ENCODE measurements at places on chromosomes 1 and 21.
A peak's percentile ranks its signal among the peaks of the same experiment; 100 is the strongest.

- DNase-seq: no peak
These were observed 12.9 kb upstream of the FTCD start for GRCh38 chr21:46168238-46168637.

- DNase-seq: no peak
These were observed 27.3 kb downstream of the CCN1 start for GRCh38 chr1:85607921-85608265.

DNA sequence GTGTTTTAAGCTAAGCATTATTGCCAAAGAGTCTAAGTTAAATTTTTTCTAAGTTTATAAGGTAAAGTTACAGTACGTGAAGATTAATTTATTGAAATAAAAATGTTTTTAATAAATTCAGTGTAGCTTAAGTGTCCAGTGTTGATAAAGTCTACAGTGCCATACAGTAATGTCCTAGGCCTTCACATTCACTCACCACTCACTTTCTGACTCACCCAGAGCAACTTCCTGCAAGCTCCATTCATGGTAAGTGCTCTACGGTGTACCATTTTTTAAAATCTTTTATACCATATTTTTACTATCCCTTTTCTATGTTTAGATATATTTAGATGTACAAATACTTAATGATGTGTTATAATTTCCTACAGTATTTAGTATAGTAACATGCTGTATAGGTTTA is 173.2 kb downstream of the CACNA1E start:
- DNase-seq: no peak

GRCh38 chr1:150906329-150906728 is 19.4 kb downstream of the CTXND2 start:
- DNase-seq: no peak

- no peak for DNase-seq
These were observed 27.7 kb downstream of the DSTYK start for GRCh38 chr1:205183676-205184335.

- no peak for DNase-seq
These were observed 245.6 kb downstream of the SIPA1L2 start for GRCh38 chr1:232384171-232384883.

- no peak for DNase-seq
These were observed 3.0 kb downstream of the PDXK start for GRCh38 chr21:43721939-43722338.

DNA sequence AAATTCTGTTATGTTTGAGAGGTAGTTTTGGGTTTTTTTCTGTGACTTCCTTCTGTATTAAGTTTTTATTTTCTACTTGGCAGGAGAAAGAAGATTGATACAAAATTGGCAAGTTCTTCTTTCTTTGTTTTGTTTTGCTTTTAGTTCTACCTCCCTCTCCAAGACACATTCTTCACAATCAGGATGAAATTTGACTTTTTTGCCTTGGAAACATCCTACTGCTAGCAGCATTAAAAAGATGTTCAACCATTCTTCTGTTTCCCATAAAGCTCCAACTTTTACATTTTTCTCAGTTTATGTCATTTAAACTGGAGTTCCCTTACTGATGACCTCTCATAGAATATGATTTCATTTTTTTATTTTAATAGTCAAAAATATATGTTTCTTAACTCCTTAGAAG is 234.8 kb downstream of the NCAM2 start:
- no peak for DNase-seq

DNA sequence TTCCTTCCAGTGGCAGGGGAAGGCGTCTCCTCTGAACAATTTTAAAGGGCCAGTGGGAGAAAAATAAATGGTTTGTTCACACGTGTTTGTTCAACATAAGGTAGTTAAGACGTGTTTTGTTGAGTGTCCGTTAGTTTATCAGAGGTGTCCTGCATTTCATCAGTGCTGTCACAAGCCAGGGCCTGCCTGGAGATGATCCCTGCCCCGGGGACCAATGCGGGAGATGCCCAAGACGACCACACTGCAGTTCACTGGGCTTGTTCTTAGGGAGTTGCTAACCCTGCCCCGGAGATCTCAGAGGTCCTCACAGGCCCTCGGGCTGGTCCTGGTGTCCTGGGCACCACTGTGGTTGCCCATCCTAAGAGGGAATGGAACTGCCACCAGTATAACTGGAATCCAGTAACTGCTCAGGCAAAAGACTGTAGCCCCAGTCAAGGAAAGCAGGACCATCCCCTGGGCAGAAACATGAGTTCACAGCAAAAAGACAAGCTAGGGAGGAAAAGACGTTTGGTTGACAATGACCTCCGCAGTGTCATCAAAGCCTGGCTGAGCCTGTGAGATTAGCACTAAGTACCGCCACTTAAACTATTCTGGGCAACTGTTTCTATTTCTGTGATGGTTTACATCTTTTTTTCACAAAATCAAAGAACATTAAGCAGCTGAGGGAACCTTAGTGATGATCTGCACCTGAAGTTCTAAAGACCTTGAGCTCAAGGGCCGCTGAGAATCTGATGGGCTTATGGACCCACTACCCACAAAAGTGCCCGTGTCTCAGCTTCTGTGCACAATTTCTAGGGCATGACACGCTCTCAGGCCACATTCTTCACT is 44.9 kb upstream of the LIN9 start:
- DNase-seq: no peak

- peak; percentile 89 for DNase-seq
These were observed 18.8 kb downstream of the PTPRC start for GRCh38 chr1:198657550-198658064.

GRCh38 chr1:87305151-87305550 is 23.5 kb upstream of the LMO4 start:
- DNase-seq: no peak

DNA sequence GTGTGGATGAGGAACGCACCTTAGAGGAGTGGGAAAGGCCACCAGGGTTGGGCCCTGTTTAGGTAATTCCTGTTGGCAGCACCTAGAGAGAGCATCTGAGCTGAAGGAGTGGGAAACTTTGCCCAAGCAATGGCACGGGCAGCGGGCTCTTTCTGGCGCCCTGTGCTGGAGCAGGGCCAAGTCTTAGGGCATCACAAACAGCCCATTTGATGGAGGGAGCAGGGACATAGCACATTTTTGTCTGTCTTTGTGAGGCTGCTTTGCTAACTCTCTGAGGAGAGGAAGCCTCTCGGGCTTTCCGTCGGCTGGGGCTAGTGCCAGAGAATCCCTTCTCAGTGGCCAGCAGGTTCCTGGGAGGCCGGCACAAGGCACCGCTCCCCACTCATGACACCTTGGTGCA is 22.5 kb upstream of the CNTN2 start:
- DNase-seq: no peak

- no peak for DNase-seq
These were observed 1.5 kb upstream of the ST6GALNAC5 start for GRCh38 chr1:76865696-76866286.

- DNase-seq: no peak
These were observed 97.4 kb downstream of the MIS18A start for GRCh38 chr21:32181457-32181856.

GRCh38 chr1:165823552-165824268 is 3.7 kb upstream of the UCK2 start:
- no peak for DNase-seq

- DNase-seq: no peak
These were observed 39.1 kb downstream of the NID1 start for GRCh38 chr1:236025836-236026235.

DNA sequence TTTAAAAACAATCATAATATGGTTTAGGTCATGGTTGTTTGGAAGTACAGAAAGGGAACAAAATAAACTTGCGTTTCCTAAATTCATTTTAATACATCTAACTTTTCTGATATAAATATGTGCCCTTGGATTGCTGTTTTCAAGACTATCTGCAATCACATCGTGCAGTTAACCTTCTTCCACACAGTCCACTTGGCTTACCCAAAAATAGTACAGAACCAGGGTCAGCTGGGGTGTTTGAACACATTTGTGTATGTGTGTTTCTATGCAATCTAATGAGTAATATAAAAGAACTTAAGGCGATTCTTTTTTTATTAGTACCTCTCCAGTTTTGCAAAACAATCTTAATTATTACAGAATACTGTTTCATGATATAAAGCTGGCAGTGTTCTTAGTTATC is 19.9 kb downstream of the SAMSN1 start:
- no peak for DNase-seq

GRCh38 chr1:119083980-119084379 is 56.5 kb downstream of the WARS2 start:
- DNase-seq: no peak

GRCh38 chr1:101408212-101409042 is 171.6 kb downstream of the S1PR1 start:
- no peak for DNase-seq

GRCh38 chr1:44609412-44609767 is 64.9 kb downstream of the TMEM53 start:
- peak; percentile 52 for DNase-seq

DNA sequence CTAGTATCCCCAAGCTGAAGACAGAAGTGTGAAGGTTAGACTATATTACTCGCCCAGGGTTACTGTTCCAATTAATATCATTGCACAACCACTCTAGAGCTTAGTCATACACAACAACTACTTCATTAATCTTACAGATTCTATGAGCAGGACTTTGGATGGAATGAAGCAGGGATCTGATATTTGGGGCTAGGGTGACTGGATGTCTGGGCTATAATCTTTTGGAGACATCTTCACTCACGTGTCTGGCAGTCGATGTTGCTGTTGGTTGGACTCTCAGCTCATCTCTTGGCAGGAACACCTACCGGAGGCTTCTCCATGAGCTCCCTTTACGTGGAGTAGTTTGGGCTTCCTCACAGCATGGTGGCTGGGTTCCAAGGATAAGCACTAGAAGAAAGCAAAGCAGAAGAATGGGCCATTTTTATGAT is 519.2 kb upstream of the B3GALT2 start:
- DNase-seq: no peak

GRCh38 chr1:174397261-174397660 is 50.5 kb upstream of the GPR52 start:
- DNase-seq: no peak

GRCh38 chr1:18965206-18966173 is 9.0 kb upstream of the IFFO2 start:
- peak; percentile 40 for DNase-seq

GRCh38 chr1:4636644-4637380 is 17.6 kb upstream of the AJAP1 start:
- no peak for DNase-seq

- peak; percentile 65 for DNase-seq
These were observed 6.1 kb downstream of the LDLRAP1 start for GRCh38 chr1:25549273-25550154.

- DNase-seq: peak; percentile 40
These were observed 218.3 kb upstream of the HOOK1 start for GRCh38 chr1:59596432-59596831.

DNA sequence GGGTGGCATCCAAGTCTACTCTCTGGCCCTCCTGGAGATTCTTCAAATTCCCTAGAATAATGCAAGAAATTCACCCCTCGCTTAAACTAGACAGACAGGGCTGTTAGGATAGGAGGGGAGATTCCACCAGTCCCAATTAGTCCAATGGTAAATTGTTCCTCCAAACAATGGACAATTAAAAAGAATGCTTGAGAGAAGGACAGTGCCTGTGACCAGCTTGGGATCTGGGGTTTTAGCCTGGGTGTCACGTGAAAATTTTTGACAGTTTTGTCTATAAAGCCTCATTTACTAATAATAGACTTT is 177.7 kb upstream of the RAB4A start:
- DNase-seq: no peak

- DNase-seq: no peak
These were observed 536.0 kb downstream of the NPHP4 start for GRCh38 chr1:5456090-5456811.

DNA sequence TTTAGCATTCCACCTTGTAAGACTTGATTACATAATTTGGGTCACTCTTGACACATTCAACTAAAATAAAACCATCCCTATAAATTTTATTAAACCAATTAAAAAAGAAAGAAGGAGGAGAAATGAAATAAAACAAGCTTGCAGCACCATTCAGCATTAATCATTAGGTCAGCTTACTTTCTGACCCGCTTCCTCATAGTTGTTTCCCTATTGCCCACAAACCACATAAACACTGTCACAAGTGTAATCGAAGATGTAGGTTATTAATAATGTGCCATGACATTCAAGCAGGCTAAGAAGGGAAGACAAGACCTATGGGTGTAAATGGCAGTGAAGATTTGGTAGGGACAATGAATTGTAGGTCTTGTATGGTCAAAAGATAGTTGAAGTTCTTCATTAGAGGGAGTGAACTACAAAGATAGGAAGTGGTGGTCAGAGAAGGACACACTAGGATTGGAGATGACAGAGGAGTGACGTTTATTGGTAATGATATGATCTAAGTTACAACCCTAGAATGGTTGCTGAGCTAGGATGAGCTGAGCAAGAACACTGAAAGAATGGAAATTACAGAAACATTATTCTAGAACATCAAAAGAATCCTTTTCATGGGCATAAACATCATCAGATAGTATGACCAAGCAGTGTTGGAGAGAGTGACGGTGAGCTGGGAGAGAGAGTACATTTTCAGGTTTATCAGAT is 231.5 kb downstream of the KCNT2 start:
- DNase-seq: no peak

DNA sequence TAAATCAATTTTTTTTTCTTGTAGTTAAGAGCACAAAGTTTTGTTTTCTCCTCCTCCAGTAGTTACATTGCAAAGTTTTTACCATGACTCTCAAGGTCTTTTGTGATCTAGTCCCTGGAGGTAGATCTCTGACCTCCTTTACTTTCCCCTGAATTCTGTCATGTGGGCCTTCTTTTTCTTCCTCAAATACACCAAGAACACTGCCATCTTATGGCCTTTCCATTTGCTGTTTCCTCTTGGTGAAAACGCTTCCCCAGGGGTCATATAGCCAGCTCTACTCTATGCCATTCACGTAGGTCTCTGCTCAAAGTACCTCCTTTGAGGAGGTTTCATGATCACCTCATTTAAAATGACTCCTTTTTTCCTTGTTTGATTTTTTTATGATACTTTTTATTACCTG is 2.7 kb downstream of the DDX20 start:
- no peak for DNase-seq

- DNase-seq: no peak
These were observed 41.2 kb upstream of the IFNLR1 start for GRCh38 chr1:24228311-24228710.

DNA sequence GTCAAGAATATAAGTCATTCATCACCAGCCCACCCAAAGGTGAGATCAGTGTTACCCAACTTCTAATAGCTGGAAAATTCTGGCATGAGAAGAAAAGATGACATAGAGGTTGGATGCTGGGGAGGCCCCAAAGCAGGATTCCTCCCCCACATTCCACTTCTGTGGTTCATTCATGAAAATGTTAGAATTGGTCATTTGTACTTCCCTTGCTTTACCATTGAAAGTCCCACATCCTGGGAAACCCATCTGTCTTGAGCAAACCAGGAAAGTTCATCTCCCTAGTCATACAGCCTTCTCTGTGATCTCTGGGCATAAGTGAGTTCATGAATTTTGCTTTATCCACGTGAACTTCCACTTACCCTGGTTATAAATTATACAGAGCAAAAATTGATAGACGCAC is 66.8 kb downstream of the SERINC2 start:
- DNase-seq: no peak

- DNase-seq: no peak
These were observed 79.3 kb downstream of the MAP3K7CL start for GRCh38 chr21:29209696-29210095.

DNA sequence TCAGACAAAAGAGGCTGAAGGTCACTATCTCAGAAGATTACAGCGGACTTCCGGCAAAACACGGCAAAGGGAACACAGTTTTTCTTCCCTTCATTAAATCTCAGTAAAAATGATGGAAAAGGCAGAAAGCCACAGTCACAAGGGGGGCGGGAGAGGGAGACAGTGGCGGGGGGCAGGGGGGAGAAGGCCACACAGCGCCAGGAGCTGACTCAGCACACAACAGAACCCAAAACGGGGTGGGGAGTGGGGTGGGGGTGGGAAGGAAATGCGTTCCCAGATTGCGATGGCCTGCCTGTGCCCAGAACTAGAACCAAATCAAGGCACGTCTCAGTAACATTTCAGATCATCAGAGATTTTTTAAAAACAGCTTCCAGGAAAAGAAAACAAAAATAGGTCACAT is 13.4 kb downstream of the CFAP74 start:
- no peak for DNase-seq
